ENCODE measurements at places on chromosomes 2 and 18.

- DNase-seq, result no peak
Measured at GRCh38 chr2:69635432-69635831, 8.1 kb downstream of the AAK1 start.

GRCh38 chr2:112149866-112150435 lies 11.8 kb downstream of the FBLN7 start:
- DNase-seq, result no peak

DNA sequence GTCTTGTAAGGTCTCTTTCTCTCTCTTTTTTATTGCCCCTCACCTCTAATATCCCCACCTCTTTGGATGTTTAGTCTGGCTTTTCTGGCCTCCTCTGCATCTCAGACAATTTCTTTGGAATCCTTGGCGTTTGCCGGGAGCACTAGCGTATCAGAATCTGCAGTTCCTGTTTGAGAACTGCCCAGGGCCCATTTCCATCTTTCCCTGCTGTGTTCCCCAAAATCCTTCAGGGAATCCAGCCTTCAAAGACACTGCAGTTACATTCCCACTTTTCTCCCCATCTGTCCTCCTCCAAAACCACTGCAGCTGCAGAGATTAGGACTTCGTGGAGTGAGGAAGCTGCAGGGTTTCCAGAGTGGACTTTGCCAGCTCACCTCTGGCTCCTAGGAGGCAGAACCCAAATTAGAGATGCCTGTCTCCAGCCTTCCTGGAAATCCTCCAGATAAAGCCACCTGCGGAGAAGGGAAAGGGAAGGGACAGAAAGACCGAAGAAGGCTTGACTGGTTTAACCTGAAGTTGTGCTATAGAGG lies 2.7 kb downstream of the VSNL1 start:
- no peak for DNase-seq

DNA sequence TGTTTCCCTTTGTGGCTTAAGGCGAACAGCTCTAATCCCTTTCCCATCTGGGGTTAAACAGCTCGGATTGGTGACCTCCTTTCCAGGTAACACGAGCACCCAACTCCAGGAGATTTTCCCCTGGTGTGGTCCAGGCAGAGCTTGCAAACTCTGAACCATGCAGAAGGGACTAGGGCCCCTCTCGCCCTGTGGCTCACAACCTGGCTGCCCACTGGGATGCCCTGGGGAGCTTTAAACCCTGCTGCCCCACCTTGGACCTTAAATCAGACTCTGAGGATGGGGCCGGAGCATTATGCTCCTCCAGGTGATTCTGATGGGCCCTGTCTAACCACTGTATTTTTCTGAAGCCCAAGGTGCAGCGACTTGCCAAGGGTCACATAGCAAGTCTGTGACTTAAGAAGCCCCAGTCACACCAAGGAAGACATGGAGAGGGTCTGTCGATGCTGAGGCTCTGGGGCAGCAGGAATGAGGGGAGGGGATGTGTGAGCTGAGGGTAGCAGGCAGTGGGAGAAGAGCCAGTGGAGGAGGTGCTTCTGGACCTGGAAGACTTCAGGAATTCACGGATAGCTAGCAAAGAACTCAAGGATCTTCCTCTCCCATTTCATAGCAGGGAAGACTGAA lies 5.9 kb downstream of the ARID5A start:
- DNase-seq, result no peak

DNA sequence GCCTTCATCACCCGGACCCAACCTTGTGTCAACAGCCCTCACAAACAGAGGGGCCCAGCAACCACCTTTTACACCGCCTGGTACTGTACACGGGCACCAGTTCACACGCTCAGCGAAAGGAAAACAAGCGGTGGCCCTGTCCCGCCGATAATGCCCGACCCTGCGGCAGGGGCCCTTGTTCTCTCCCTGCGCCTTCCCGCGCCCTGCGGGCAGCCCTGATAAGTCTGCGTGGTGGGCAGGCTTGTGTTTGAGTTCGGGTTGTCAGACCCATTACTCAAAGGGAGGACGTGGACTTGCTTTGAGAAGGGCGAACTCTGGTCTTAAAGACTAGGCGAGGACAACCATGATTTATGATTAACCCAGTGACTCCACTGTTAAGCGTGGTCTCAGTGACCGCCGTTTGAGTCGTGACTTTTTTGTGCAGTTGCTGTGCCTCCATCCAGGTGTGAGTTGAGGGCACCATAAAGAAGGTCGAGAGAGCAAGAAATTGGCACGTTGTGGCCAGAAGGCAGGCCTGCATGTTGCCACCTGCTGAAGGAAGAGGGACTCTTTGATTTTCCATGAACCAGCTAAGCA lies 167.4 kb upstream of the GATA6 start:
- no peak for DNase-seq

- DNase-seq, result no peak
Measured at GRCh38 chr2:189402932-189403331, 38.3 kb upstream of the WDR75 start.

DNA sequence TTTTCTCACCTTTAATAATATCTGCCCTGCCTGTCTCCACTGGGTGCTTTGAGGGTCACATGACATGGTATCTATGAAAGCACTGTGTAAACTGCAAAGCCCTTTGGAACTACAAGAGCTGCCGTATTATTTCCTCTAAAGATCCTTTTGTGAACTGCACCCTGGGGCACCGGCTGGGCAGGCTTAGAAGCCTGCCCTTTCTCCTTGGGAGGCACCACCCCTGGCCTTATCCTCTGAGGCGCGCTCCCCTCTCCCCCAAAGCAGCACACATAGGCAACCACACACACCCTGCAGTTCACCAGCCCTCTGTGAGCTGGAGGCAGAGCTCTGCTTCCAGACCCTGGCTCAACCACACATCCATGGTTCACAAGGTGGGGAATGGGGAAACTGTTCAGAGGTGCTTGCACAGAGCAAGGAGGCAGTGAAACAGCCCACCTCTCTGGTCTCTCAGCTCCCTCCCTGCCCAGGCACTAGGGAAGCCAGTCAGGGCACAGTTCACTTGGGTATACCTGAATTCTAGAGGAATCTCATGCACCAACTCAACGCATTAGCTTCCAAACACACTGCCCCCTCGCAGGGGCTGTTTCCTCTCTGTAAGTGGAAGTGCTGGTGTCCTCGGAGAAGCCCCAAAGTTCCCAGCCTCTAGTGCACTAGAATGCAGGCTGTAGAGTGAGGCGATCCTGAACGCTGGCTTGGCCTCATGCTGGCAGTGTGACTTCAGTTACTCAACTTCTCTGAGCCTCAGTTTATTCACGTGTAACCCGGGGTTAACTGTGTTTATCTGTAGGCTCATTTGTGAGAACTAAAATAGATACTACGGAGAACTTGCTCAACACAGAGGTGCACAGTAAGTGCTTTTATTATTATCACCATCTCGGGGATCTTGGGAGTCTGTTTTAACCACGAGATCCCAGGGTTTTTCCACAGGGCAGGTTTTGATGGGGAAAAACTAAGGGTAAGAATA lies 11.0 kb downstream of the SIGLEC15 start:
- DNase-seq, result no peak

- DNase-seq, result no peak
Measured at GRCh38 chr2:237572742-237573101, 6.3 kb downstream of the PRLH start.

GRCh38 chr2:69815717-69816116 lies 13.7 kb upstream of the GMCL1 start:
- no peak for DNase-seq

GRCh38 chr2:130836501-130837174 lies at the start of gene ARHGEF4:
Gene ARHGEF4 (plus strand): TSS chr2:130836914. CDS start chr2:130836954, 40 bp downstream.
- DNase-seq, result no peak

- DNase-seq, result no peak
Measured at GRCh38 chr18:59484131-59484530, 125.1 kb upstream of the LMAN1 start.
